Astrocyte of the hippocampus (primary cell): ENCODE measurements at places on chromosomes 3 and 15.

DNA sequence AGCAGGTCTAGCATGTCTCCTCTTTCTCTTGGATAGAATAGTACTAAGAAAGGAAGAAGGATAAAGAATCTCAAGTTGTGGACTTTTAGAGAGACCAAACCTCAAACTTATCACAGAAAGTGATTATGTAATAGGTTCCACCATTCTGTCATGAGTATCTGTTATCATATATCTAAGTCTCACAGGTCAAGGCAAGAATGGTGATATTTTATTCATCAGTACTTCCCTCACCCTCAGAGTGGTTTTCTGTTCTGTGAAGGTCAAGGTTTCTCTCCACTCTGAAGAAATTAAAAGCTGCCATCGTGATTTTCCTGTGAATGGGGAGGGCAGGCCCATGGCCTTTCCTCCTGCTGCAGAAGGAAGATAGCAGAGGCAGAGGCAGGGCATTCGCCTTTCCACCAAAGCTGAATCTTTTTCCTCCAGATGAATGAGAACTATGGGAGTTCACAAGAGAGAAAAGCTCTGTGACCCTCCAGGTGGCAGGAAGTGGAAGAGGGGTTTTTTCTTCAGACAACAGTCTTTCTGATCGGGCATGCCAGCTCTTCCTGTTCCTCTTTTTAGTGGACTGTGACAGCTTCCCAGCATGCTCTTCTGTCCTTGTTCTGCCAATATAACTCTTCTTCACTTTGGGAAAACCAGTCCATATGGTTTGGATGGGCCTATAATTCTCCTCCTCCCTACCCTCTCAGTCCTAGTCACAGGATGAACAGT lies 37.1 kb upstream of the CCK start:
- DNase-seq, result no peak

DNA sequence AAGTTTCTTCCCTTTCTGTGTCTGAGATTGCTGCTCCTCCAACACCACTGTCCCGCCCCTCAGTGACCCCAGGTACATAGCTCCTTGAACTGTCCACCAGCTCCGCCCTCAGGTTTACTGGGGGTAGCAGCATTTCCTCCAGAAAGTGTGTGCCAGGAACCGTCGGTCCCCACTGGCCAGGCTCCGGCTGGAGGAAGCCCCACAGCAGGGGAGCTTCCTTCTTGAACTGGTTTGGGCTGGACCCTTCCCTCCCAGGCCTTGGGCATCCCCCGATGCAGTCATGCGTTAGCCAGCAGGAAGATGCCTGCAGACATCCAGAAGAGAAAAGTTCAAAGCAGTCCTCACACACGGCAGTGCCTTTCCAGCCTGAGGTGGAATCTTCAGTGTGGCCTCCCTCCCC lies 19.7 kb downstream of the PAK6 start:
- DNase-seq, result no peak

DNA sequence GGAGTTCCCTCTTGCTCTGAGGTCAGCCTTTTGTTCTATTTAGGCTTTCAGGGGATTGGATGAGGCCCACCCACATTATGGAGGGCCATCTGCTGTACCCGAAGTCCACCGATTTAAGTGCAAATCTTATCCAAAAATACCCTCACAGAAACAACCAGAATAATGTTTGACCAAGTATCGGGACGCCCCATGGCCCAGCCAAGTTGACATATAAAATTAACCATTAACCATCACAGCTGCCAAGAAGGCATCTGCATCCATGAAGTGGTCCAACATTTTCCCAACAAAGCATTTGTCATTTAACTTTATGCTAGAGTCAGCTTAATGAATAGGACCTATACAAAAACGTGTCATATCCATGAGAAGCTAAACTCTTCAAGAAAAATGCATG lies 46.2 kb upstream of the TBC1D23 start:
- no peak for DNase-seq

DNA sequence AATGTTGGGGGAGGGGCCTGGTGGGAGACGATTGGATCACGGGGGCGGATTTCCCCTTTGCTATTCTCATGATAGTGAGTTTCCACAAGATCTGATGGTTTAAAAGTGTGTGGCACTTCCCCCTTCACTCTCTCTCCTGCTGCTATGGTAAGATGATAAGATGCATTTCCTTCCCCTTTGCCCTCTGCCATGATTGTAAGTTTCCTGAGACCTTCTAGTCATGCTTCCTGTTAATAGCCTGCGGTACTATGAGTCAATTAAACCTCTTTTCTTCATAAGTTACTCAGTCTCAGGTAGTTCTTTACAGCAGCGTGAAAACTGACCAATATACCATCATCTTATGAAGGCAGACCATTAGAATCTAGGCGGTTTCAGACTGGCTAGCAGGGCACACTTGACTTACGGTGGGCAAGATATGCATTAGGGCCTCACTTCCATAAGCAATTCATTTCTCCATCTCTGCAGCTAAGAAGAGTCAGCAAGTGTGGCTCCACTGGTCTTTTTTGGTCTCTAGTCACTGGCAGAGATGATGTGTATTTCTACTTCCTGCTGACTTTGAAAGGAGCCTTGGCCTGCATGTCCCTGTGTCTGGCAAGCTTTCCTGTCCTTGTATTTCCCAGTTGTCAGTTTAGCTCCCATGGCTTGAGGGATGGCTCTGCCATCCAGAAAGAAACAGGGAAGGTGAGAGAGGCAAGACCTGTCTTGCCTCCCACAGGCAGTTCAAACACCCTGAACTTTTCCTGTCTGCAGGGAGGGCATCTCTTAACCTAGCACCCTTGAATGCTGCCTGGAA lies 109.0 kb upstream of the ADAMTS9 start:
- DNase-seq, result no peak

DNA sequence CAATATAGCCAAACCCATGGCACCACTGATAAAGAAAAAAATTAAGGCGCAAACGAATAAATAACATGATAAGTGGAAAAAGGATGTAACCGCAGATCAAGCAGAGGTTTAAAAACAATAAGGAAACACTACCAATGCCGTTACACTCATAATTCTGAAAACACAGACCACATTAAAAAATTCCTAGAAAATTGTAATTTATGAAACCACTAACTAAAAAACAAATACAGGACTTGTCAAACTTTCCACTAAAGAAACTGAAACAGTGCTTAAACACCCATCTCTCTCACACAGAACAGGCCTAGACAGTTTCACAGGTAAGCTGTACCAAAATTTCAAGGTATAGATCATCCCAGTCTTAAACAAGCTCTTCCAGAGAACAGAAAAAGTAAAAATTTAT lies 28.4 kb downstream of the PCSK6 start:
- no peak for DNase-seq

DNA sequence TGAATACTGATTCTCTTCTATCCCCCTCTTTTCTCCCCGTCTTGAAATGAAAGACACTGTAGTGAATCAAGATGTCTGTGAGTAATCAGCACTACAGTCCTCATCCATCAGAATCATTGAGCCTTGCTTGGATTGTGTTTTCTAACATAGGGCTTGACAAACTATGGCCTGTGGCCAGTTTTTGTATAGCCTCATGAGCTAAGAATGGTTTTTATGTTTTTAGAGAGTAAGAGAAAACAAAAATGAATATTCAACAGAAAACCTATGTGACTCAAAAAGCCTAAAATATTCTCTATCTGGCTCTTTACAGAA lies 55.2 kb downstream of the PPM1L start:
- DNase-seq, result no peak

- peak; percentile 93 for DNase-seq
These were observed 51.6 kb upstream of the LCTL start for GRCh38 chr15:66617137-66618090.
